ENCODE measurements at places on chromosomes 3 and 15.

- DNase-seq: no peak
These were observed 337.0 kb downstream of the KCNH8 start for GRCh38 chr3:19485267-19485666.

GRCh38 chr3:170641510-170642236 lies 55.8 kb upstream of the SLC7A14 start:
- no peak for DNase-seq

DNA sequence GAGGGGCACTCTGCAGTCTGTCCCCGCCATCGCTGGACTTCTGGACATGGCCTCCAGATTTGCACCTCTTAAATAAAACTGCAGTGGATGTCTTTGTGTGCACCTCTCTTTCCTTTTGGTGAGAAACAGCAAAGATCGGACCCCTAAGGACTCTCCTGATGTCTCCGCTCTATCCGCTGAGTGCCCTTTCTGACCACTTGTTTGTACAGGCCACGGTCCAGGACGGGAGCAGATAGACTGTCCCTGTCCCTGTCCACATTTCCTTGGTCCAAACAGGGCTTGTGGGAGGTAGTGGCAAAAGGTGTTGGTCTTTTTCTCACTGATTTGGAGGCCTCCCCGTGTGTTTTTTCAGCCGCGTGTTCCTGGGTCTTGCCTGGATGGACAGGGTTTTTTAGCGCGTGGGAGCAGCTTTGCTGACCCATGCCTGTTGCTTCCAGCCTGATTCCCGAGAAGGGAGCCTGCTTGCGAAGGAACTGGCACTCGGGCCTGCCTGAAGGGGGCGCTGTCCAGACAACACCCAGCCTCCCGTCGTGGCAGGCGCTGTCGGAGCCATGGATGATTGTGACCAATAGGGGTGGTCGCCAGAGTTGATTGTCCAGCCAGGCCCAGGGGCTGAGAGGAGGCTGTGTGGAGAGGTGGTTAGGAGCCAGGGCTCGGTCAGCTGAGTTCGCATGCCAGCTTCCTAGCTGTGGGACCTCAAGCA lies 13.2 kb upstream of the STAB1 start:
- no peak for DNase-seq

DNA sequence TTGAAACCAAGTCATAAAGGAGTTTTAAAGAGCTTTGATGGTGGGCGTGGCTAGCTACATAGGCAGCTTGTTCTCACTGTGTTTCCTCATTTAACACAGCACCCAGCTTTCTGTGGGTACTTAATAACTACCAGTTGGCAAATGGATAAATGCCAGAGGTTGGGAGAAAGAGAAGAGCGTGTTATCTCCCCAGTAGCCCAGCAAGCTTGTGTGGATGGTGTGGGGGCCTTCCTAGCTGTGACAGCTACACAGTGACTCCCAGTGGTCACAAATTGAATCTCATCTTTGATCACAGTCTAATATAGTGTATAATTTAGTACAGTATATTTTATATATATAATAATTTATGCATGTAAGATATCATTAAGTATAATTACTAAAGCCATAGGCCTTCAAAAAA lies 984.1 kb downstream of the EPHA3 start:
- DNase-seq: peak; percentile 62

GRCh38 chr3:188209034-188209433 lies 55.1 kb downstream of the LPP start:
- DNase-seq: no peak

Data from midbrain (tissue), 1 donor.